ENCODE measurements at places on chromosomes 5 and 9.

DNA sequence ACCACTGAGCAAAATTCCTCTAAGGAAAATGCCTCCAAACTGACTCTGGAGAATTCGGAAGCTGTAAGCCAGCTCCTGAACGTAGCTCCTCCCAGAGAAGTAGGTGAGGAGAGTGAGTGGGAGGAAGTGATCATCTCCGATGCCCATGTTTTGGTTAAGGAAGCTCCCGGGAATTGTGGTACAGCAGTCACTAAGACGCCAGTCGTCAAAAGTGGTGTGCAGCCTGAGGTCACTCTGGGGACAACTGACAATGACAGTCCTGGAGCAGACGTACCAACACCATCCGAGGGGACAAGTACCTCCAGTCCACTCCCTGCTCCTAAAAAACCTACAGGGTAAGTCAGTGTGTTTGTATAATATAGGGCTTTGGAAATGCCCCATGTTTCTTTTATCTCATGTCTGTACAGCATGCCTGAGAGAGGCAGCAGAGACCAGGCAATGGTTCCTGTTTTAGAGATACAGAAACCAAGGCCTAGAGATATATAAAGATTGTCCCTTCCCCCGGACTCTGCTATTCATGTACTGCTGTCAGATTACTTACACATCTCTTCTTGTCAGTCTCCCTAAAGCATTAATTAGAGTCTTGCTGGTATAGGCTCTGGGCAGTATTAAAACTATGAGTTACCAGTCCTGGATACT is 23.9 kb downstream of the HMGXB3 start:
- DNase-seq: no peak
- H3K36me3 ChIP-seq: peaks cover 43% of the 10 kb centered on the region
- no peak overlapping the region for H3K27ac ChIP-seq
- no peak overlapping the region for H3K4me3 ChIP-seq

DNA sequence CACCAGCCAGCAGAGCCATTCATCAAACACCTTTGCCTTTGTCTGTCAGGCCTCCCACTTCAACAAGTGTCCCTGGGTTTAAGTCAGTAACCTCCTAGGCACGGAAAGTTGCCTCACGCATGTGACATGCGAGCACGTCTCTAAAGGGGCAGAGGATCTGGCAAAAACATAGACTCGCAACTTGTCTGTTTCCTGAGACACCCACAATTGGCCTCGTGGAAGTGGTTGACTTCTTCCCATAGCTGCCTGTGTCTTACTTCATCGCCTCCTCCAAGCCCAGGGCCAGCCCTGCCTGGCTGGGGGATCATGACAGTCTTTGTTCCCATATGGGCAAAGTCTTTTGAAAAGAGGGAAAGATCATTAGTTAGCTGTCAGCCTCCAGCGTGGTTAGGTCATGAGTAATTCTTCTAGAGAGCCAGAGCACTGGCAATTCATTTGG is 35.5 kb upstream of the GLRX start:
- H3K27me3 ChIP-seq: peaks cover 3% of the 10 kb centered on the region
- DNase-seq: no peak
- no peak overlapping the region for H3K4me3 ChIP-seq

DNA sequence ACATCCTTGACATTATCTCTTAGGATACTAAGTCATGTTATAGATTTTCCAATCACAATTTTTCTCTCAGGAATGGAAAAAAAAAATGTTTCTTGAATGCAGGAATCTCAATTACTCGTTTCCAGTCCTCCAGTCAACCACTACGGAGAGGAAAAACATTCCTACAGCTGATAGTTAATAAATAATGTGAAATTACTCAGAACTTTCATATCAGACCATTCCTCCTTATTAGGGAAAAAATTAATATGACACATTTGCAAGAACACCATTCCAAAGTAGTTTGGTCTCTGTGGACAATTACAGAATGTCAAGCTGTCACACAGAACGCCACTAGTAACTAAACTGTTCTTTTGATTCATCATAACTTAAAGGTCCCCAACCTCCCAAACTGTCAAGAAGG is 31.5 kb downstream of the MED27 start:
- H3K27me3 ChIP-seq: no peaks in the 10 kb centered on the region
- H3K4me3 ChIP-seq: no peak overlapping the region
- H3K36me3 ChIP-seq: peaks cover 10% of the 10 kb centered on the region
- H3K4me1 ChIP-seq: peaks cover 19% of the 10 kb centered on the region
- no peak for DNase-seq
- H3K27ac ChIP-seq: no peak overlapping the region

DNA sequence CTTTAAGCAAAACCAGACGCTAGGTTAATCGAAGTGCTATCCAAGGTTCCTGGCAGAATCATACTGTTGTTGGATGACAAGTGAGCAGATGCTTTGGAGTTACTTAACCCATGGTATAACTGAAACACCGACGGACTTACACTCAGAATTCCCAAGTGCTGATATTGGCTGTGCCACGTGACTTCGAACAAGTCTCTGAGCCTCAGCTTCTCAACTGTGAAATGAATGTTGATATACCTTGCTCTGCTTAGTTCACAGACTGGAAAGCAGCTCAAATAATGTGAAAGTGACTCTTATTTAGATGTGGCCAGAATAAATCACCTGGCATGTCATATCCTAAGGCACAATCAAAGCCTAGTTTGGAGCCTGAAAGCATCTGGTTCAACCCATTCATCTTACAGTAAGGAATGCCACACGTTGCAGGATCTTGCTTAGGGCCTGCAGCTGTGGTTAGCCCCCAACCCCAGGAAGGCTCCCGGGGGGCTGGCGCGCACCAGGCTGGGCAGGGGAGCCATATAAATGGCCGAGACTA is 759 bp downstream of the GEMIN5 start:
- H3K36me3 ChIP-seq: peaks cover 18% of the 10 kb centered on the region
- no peaks in the 10 kb centered on the region for H3K27me3 ChIP-seq
- H3K27ac ChIP-seq: peak overlapping the region; percentile 68
- H3K4me1 ChIP-seq: peaks cover 26% of the 10 kb centered on the region

DNA sequence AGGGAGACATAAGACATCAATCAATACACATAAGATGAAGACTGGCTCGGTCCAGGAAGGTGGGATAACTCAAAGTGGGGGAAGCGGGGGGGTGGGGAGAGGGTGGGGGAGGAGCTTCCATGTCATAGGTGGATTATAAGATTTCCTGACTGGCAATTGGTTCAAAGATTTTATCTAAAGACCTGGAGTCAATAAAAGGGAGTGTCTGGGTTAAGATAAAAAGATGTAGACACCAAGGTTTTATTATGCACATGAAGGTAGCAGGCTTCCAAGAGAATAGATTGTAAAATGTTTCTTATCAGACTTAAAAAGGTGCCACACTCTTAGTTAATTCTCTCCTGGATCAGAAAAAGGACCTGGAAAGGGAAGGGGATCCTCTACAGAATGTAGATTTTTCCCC is 25.6 kb upstream of the OTULINL start:
- DNase-seq: no peak
- H3K4me3 ChIP-seq: no peak overlapping the region
- peaks cover 7% of the 10 kb centered on the region for H3K4me1 ChIP-seq
- no peak overlapping the region for H3K27ac ChIP-seq
- H3K27me3 ChIP-seq: peaks cover 9% of the 10 kb centered on the region

GRCh38 chr5:164053123-164053522 is 547.7 kb downstream of the MAT2B start:
- peaks cover 4% of the 10 kb centered on the region for H3K4me1 ChIP-seq
- no peak for DNase-seq
- no peak overlapping the region for H3K27ac ChIP-seq

DNA sequence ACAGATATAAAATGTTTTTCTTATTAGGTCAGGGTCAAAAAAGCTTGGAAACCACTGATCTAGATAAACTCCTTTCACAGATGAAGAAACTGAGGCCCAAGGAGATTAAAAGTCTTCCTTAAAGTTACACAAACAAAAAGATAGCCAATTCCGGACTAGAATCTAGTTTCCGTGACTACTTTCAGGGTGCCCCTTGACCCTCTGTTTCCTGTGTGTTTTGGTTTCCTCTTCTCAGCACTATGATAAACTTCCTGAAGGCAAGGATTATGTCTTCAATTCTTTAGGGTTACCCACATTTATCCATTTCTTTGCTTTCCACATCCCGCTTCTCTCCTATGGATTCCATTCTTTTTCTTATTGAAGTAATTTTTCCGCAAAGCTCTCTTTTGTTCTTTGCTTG is 83.1 kb downstream of the ADAMTS12 start:
- H3K27me3 ChIP-seq: peaks cover 1% of the 10 kb centered on the region
- no peak overlapping the region for H3K27ac ChIP-seq
- no peaks in the 10 kb centered on the region for H3K4me1 ChIP-seq
- DNase-seq: no peak

DNA sequence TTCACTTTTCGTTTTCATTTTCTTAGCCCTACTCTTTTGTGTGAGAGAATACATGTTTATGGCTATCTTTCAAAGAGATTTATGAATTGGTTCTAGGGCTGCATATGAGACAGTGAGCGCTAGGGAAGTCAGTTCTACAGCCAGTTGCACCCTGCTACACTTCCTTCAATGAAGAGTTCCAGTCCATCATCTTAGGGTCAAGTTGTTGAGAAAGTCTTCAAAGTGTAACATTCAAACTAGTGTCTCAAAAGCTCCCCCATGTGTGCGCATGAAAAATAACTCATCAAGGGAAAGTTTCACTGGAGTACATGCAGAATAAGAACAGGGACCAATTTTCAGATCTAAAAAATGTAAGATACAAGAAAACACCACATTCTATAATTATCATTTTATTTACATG is 317.2 kb downstream of the DEPDC1B start:
- no peak overlapping the region for H3K27ac ChIP-seq
- DNase-seq: no peak
- H3K4me3 ChIP-seq: no peak overlapping the region
- no peaks in the 10 kb centered on the region for H3K27me3 ChIP-seq
- no peaks in the 10 kb centered on the region for H3K36me3 ChIP-seq
- H3K4me1 ChIP-seq: peaks cover 13% of the 10 kb centered on the region

Measured in memory B cell (primary cell).